Fibroblast of the aortic adventitia (primary cell): ENCODE measurements at places on chromosomes 6 and 20. TPM values are rescaled to one million over a fixed set of nuclear protein-coding genes. Genes with fewer than 3 reads are reported as not detected.

SNPH gene
- 5.6 and 7.7 TPM in 2 replicates for total RNA-seq

DEF6 gene
- 0.18 and 1.1 TPM in 2 replicates for total RNA-seq

ZFP64 gene
- 21.7 and 21.9 TPM in 2 replicates for total RNA-seq

OPRM1 gene
- total RNA-seq, result not detected in 2 replicates

SLC32A1 gene
- not detected in 2 replicates for total RNA-seq
